ENCODE measurements at places on chromosomes 7 and 10.

GRCh38 chr7:31122649-31123058, 70.5 kb downstream of the ADCYAP1R1 start:
- peak; percentile 69 for DNase-seq

- DNase-seq: no peak
Observed at GRCh38 chr10:114042895-114043531, 653 bp upstream of the ADRB1 start.

GRCh38 chr7:69796416-69796815, 198.1 kb downstream of the AUTS2 start:
- DNase-seq: no peak

GRCh38 chr7:132732321-132732865, 156.1 kb upstream of the PLXNA4 start:
- DNase-seq: no peak

DNA sequence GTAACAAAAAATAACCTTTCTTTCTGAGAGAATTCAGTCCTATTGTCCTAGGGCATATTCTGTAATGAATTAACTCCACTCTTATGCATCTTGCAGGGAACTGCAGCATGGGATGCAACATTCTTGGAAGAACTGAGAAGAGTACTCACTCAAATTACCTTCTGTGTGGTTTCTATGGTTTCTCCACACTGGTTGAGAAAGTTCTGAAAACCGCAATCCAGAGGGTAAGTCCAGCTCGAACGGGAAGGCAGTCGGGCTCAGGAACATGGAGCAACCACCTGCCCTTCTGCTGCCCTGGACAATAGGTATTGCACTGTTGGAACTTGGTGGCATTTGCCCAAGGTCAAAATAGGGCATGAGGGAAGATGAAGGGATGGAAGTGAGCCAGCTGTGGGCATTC, 59.6 kb upstream of the CDK13 start:
- no peak for DNase-seq
